ENCODE measurements at places on chromosomes 13 and 19. TPM values are rescaled to one million over a fixed set of nuclear protein-coding genes. Genes with fewer than 3 reads are reported as not detected.

LMTK3 gene
- 20.4 TPM for total RNA-seq

SPRED3 gene
- 7.0 TPM for total RNA-seq

CDX2 gene
- total RNA-seq = not detected

DNA sequence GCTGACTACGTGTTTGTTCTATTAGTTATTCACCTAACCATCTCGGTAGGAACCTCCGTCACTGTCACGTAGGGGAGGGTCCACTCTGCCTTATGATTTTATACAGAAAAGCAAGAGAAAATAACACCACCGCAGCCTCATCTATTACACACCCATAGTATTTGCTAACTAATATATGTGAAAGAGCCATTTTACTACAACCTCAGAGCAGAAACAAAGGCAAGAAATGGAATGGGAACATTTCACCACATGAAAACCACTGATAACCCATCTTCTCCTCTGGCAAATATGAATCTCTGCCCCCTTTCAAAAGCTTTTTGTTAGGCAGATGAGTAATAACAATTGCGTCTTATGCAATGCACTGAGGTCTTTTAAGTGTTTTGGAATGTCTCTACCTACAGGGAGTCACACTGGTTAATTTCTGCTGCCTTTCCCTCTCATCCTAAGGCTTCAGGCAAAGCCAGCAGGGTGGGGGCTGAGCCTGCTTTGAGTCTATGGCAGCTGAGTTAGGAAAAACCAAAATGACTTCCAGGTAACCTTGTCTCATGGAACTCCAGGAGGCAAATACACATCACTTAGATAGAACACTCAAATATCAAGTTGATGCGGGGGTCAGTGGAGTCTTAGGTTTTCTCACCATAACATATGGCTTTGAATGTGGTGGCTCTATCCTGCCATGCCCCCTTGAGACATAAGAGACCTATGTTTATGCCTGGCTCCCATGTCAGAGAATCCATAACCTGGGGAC, 15.0 kb downstream of the TSHZ3 start:
- no peak overlapping the region for H3K4me3 ChIP-seq
- peaks cover 2% of the 10 kb centered on the region for H3K27me3 ChIP-seq
- peaks cover 93% of the 10 kb centered on the region for H3K4me1 ChIP-seq
- peak overlapping the region; percentile 4 for H3K27ac ChIP-seq

DNA sequence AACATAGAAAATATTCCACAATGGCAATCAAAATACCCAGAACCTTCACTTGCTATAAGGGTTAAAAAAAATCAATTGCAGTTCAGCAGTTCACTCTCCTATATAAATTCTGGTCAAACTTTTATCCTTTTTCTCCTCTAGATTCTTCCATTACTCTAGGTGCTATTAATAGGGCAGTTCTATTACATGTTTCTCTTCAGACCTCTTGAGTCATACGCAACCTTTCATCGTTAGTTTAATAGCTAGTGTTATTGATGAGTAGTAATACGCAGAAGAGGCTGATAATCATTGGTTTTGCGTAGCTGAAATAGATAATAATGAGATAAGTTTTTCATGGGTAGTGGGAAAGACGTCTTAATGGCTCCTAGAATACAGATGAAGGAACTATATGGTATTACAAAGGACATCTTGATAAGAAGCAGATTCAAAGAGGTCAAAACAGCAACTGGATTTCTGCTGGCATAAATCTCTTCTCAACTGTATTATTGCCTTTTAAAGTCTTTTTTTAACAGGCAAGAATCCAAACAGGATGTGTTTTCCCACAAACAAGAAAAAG, 118.3 kb upstream of the STARD13 start:
- no peak overlapping the region for H3K27ac ChIP-seq
- H3K36me3 ChIP-seq = no peaks in the 10 kb centered on the region
- peaks cover 9% of the 10 kb centered on the region for H3K4me1 ChIP-seq
- DNase-seq = no peak

GRCh38 chr13:87999788-88000187, 328.6 kb downstream of the SLITRK5 start:
- H3K27ac ChIP-seq = peak overlapping the region; percentile 22
- no peak for DNase-seq
- H3K36me3 ChIP-seq = no peaks in the 10 kb centered on the region
- peaks cover 10% of the 10 kb centered on the region for H3K4me1 ChIP-seq
- no peaks in the 10 kb centered on the region for H3K27me3 ChIP-seq

GRCh38 chr13:92259523-92259922, 861.1 kb downstream of the GPC5 start:
- H3K4me1 ChIP-seq = peaks cover 14% of the 10 kb centered on the region
- H3K36me3 ChIP-seq = no peaks in the 10 kb centered on the region
- H3K4me3 ChIP-seq = no peak overlapping the region
- no peak overlapping the region for H3K27ac ChIP-seq
- no peak for DNase-seq

GRCh38 chr19:51901860-51902259, 3.0 kb downstream of the ZNF649 start:
- no peak overlapping the region for H3K27ac ChIP-seq
- peaks cover 14% of the 10 kb centered on the region for H3K4me1 ChIP-seq
- no peak overlapping the region for H3K4me3 ChIP-seq
- H3K27me3 ChIP-seq = no peaks in the 10 kb centered on the region
- no peak for DNase-seq
- H3K36me3 ChIP-seq = peaks cover 67% of the 10 kb centered on the region

DNA sequence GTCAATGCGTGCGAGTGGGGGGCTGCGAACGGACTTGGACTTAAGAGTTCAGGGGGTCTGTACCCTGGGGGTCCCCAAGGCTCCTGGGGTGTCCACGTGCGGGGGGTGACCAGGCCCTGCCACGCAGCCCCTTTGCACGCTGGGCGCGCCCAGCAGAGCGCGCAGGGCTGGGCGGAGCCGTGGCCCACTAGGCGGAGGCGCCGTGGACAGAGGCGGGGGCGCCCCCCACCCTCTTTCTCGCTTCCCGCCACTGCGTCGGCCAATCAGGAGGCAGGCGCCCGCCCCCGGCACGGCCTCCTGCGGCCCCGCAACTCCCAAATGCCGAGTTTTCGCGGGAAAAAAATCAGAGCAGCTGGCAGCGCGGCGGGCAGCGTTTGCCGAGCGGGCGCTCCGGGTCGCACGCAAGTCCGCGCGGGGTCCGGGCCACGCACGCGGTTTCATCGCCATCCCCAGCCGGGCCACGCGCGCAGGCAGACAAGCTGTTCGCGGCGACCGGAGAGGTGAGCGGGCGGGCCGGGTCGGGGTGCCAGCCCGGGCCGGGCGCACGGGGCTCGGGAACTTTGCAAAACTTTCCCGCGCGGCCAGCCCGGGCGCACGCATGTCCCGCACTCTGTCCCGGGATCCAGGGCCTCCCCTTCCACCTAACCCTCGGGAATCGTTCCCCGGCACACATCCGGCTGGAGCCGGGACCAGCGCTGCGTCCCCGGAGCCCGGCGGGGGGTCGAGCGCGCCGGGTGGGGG, at the start of gene UHRF1:
UHRF1 (plus strand) TSS at position 346 of the 741 bp plus-strand sequence. CDS start 1,385 bp downstream, outside the sequence.
- H3K4me3 ChIP-seq = peak within 1 kb of the TSS; percentile 80
- H3K27me3 ChIP-seq = no peaks in the 10 kb centered on the region
- DNase-seq = no peak
- no peaks in the 10 kb centered on the region for H3K36me3 ChIP-seq
- no peak within 1 kb of the TSS for H3K27ac ChIP-seq
- H3K4me1 ChIP-seq = peaks cover 22% of the 10 kb centered on the region

DNA sequence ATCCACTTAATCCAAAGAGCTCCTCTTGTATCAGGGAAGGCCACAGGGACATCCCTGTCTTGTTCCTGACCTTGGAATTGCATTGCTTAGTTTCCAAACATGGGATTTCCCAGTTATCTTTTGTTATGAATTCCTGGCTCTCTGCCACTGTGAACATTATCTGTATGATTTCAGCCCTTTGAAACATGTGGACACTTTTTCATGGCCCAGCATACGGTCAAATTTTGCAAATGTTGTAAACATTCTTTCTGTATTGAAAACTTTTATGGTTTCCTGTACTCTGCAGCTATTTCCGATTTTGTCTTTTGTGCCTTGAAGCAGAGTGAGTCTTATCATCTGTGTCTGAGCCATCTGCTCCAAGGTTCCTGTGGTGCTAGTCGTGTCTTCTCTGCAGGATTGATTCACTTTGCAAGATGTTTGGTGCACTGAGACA, 4.5 kb upstream of the CFAP97D2 start:
- H3K4me3 ChIP-seq = no peak overlapping the region
- no peak for DNase-seq
- H3K27ac ChIP-seq = peak overlapping the region; percentile 66
- H3K36me3 ChIP-seq = peaks cover 5% of the 10 kb centered on the region
- peaks cover 11% of the 10 kb centered on the region for H3K4me1 ChIP-seq

All from mesothelial cell of epicardium (in vitro differentiated cells).